ENCODE measurements at places on chromosomes 1 and 21.

- DNase-seq: no peak
Observed at GRCh38 chr21:37827913-37828312, 88.3 kb downstream of the KCNJ6 start.

DNA sequence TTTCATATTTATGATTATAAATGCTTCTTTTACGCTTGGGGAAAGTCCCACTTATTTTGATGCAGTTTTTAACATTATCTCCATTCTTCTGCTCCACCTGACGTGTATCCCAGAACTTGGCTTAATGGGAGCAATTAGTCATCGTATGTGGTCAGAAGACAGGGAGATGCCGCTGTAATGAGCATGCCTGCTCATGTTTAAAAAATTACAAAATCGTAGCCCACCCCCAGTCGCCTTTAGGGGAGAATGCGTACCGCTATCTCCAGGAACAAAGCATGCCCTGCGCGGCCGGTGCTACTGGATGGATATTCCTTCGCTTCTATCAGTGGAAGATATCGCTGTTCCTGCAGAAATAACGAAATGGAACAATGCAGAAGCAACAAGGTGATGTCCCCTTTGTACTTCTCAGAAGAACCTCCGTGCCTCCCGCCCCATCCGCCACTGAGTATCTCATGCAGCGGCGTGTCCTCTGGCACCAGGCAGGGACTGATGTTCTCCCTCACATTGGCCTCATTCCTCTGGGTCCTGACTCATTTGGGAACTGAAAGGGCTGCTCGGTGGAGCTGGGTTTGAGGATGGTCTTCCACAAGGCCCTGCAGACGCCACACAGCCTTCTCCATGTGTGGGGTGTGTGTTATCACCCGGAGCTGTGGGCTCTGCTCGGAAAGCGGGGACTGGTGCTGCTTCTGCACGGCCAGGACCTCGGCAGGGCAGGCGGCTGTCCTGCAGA lies 116.3 kb upstream of the COL6A1 start:
- peak; percentile 80 for DNase-seq

DNA sequence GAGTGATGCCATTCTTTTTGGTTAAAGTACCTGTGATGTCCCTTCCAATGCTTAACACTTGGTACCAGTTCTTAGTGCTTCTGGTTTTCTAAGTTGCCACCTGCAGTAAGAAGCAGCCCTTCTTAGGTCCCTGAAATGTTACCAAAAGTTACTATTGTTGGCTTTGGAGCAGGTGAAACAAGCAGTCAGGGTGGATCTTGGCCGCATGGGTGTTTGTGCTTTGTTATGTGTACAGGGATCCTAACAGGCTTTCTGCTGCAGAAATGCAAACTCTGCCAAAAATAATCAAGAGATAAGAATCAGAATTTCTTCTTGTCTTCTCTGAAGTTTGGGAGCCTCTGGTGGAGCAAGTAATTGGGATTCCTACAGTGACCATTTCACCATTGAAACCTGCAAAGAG lies 84.4 kb downstream of the UBE4B start:
- DNase-seq: no peak

- DNase-seq: no peak
Observed at GRCh38 chr1:203450479-203451149, 25.0 kb upstream of the PRELP start.

DNA sequence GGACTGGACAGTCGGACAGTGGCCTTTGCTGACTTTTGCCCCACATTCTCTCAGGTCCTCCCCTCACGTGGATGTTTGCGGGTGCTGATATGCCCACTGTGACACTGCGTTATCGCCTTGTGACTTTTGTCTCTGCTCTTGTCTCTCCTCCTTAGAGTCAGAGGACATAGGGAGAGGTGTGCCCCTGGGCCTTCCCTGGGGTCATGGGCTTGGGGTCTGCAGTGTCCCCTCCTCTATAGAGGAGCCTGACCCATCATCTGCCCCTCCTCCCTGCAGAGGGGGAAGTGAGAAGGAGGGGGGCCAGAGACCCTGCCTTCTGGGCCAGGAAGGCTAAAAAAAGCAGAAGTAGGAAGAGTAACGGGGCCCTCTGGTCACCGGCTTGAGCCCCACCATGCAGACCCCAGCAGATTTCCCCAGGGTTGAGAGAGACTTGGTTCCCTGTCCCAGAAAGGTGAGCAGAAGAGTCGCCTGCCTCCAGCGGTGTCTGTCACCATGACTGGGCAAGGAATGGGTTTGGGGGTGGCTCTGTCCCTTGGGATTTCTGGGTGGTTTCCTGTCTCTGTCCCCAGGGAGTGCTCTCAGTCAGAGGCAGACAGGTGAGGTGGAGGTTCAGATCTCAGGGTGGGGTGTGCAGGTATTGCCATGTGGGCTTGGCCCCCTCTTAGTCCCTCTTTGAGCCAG lies 13.3 kb downstream of the RPS6KA1 start:
- no peak for DNase-seq

GRCh38 chr1:21468599-21468998 lies 28.7 kb downstream of the NBPF3 start:
- DNase-seq: no peak

DNA sequence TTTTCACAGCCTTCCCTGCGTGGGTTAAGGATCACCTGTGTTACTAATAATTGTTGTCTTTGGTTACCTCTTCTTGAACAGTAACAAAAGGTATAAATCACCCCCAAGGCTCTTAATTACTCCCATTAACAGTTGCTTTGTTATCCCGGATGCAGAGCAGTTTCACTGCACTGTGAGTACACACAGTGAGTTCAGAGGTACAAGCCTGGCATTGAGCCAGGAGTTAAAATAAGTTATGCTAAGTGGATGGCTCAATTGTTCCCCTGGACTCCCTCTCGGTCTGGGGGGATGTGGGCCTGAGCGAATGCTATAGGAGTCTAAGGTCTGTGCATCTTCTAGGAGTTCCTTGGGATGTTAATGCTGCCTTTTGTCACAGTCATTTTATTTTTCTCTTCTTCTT lies 258.3 kb downstream of the ATG4C start:
- DNase-seq: no peak

- no peak for DNase-seq
Observed at GRCh38 chr1:194476872-194477271, 1290.5 kb upstream of the B3GALT2 start.

DNA sequence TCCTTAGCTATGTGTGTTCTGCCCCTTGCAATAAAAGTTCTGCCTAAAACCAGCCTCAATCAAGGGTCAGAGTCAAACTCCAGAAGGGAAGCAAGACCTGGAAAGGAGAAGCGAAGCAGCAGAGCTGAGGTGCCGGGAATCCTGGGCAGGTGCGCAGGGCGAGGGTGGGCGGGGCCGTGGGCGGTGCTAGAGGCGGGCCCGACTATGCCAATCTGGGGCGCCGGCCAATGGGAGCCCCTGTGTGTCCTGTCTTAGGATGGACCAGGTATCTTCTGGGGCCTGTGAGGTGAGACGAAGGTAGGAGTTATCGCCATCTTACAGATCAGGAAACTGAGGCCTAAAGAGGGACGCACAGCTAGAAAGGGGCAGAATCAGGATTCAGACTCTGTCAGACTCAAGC lies 120.3 kb downstream of the PTPRU start:
- DNase-seq: no peak

DNA sequence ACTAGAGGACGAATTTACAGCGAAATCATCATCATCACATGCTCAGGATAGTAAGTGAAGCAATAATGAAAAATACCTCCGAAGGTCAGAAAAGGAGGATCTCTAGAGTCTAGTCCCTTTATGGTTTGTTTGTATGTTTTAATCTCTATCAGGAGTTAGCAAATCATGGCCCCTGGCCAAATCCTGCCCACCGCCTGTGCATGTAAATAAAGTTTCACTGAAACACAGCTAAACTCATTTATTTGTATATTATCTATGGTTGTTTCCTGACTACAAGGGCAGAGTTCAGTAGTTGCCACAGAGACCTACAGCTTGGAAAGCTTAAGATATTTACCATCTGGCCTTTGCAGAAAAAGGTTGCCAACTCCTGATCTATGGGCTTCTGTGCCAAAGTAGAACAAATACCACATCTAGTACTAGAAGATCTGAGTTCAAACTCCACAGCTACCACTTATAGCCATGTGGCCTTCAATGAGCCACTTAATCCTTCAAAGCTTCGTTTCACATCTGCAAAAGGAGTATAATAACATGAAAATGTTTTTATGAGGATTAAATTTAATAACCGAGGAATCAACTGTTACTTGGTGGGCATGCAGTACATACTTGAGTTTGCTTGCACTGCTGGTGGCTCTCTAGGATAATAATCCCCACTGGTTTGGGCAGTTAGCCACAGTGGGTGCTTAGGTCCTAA lies 94.0 kb upstream of the KIF26B start:
- DNase-seq: no peak

DNA sequence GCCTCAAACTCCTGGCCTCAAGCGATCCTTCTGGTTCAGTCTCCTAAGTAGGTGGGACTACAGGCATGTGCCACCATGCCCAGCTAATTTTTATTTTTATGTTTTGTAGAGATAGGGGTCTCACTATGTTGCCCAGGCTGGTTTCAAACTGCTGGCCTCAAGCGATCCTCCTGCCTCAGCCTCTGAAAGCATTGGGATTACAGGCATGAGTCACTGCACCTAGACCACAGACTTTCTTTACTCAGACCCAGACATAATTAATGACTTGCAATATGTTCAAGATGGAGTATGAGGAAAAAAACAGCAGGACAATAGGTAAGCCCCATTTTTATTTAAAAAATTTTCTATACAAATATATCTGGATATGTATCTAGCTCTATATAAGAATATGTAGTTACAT lies 13.2 kb downstream of the KANK4 start:
- DNase-seq: no peak

- DNase-seq: no peak
Observed at GRCh38 chr21:42155045-42155855, 63.7 kb upstream of the ABCG1 start.

GRCh38 chr1:201591981-201592380 lies 53.1 kb downstream of the NAV1 start:
- DNase-seq: no peak

- DNase-seq: no peak
Observed at GRCh38 chr21:26761174-26761915, 83.9 kb downstream of the ADAMTS1 start.

- no peak for DNase-seq
Observed at GRCh38 chr21:19120591-19120990, 717.0 kb upstream of the TMPRSS15 start.

DNA sequence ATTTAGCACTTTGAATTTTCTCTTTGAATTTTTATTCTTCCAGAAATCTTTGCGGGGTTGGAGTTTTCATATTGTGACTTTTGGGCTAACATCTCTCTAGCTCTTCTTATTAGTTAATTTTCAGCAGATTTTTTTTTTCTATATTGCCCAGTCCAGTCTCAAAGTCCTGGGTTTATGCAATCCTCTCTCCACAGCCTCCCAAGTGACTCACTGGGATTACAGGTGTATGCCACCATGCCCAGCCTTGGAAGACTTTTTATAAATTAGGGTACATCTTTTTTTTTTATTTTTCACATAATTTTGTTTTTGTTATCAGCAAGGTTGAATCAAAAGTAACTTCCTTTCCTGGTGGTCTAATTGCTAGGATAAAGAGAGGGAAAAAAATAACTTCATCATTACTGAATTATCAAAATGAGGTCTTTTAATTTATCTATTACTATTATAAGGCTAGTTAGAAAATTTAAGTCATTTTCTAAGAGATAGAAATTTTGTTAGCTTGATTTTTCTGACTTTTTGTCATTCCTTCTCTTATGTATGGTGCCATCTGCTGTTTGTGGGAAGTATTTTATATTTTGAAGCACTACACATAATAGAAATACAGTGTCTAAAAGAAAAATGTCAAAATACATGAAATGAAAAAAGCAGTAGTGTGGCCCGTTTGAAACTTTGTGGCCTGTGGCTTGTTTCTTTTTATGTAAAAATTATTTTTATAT lies 273.4 kb upstream of the CACYBP start:
- no peak for DNase-seq

GRCh38 chr1:167503626-167504466 lies 14.5 kb downstream of the CD247 start:
- no peak for DNase-seq

DNA sequence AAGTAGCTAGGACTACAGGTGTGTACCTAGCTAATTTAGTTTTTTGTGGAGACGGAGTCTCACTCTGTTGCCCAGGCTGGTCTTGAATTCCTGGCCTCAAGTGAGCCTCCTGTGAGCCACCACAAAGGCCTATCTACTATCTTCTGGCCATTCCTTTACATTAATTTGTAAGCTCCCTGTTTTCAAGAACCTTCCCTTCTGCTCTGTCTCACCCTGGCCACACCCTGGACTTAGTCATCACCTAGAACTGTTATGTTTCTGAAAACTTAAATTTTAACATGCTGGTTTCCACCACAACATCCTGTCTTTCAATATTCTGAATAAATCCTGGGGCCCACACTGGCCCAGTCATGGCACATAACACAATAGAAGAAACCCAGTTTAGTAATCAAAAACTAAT lies 4.9 kb upstream of the B4GALT3 start:
- no peak for DNase-seq

DNA sequence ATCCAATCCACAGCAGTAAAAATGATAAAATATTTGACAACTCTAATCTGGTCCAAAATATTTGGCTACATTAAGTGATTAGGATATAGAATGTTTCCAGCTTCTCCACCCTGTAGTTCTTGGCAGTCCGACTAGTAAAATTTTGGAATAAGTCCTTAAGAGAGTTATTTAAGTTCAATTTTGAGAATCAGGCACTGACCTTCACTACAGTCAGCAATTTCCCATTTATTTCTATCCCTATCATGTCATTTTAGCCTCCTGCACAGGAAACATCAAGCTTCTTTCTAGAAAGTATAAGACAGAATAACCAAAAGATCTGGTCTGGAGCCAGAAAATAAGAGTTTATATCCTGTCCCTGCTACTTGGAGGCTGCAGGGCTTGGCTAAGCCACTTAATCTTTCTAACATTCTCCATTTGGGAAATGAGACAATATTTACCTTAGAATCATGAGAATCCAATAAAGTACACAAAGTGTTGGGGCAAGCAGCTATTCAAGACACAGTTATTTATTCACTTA lies 162.2 kb downstream of the DPYD start:
- DNase-seq: peak; percentile 29

- DNase-seq: no peak
Observed at GRCh38 chr1:111201275-111202090, 1.0 kb upstream of the DENND2D start.

DNA sequence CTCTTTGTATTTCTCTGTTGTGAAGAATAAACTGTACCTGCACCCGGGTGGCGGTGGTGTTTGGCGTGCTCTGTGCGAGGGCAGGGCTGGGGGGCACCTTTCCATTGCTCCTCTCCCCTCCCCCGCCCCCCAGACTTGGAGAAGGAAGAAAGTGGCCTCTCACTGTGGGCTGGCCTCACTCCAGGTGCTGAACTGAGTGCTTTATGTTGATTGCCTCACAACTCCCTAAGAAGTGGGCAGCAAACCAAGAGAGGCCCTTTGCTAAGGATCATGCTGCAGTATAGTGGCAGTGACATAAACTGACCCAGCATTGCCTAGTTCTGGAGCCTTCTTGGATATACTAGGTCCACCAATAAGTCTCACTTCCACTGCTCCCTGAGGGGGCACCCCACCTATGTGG lies 20.2 kb downstream of the A3GALT2 start:
- DNase-seq: peak; percentile 62
